ENCODE measurements at places on chromosomes 7 and 10.

DNA sequence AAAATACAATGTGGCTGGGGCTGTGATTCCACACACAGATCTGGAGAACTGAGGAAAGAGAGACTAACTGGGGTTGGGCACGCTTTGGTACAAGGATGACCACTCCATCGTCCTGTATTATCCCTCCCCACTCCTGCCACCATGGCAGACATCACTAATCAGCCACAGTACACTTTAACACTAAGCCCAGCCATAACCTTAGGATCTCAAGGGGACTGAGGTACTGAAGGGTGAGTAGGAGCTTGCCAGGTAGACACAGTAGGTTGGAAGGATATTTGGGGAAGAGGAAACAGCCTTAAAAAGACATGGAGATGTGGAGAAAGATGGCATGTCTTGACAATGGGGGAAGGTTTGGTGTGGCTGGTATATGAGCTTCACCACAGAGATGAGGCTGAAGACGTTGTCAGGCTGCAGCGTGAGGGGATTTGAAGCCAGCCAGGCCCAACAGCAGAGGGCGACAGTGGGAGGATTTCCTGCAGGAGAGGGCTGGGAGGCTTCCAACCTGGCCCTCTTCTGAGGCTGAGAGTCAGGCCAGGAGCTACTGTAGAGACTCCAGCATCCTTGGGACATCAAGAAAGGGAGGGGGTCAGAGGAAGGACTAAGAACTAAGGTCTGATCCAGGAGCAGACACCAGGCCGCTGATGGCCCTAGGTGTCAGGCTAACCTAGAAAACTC lies 58.6 kb upstream of the COL13A1 start:
- peak; percentile 15 for DNase-seq

DNA sequence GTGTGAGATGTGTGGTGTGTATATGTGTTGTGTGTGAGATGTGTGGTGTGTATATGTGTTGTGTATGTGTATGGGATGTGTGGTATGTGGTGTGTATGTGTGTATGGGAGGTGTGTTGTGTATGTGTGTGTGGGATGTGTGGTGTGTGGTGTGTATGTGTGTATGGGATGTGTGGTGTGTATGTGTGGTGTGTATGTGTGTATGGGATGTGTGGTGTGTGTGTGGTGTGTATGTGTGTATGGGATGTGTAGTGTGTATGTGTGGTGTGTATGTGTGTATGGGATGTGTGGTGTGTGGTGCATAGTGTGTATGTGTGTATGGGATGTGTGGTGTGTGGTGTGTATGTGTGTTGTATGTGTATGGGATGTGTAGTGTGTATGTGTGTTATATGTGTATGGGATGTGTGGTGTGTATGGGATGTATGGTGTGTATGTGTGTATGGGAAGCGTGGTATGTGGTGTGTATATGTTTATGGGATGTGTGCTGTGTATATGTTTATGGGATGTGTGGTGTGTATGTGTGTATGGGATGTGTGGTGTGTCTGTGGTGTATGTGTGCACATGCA lies 30.8 kb downstream of the IKZF1 start:
- DNase-seq = no peak

GRCh38 chr7:106064771-106065574 lies 47.1 kb downstream of the SYPL1 start:
- no peak for DNase-seq

DNA sequence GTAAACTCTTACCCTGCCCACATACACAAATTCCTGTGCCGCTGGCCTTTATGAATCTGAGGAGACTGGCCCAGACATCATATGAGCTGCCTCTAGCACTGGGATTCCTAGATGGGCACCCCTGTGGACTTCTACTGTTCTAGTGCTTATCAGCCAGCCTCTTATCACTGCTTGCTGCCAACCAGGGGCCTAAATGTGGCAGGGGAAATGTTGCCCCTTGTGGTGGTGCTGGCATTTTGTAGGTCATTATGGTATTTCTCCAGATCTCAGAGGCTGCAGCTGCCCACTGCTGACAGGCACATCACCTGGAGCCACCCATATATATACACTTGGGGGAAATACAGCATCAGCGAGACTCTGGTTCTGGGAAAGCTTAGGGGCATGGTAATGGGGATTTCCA lies 5.4 kb downstream of the SFR1 start:
- DNase-seq = peak; percentile 16

- no peak for DNase-seq
Observed at GRCh38 chr7:74334030-74334429, 44.8 kb downstream of the CLIP2 start.

DNA sequence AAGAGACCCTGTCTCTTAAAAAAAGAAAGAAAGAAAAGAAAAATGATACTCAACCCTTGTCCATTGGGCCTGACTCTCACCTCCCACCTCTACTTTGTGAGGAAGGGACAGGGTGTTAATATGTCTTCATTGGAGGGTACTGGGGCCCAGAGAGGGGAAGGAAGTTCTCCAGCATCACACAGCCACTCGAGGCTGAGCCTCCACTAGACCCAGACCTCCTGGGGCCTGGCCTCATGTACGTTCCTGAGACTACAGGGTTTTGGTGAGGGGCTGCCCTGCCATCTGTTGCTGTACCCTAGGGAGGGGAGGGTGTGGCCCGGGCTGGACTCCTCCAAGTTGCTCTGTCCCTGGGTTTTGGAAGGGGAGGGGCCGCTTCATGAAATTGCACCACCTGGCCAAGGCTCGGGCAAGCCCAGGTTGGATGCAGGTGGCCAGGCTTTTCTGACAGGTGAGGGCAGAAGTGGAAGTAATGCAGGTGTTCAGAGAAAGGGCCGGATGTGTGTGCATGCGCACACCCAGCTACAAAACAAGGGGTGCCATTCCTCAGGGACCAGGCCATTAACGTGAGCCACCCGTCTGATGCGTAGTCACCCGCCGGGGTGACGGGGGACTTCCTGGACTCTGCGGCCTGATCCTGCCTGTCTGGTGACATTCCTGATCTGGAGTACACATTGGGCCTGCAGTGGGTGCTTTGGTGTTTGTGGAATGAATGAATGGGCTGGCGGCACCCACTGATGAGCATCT lies 21.7 kb downstream of the GTF2IRD1 start:
- DNase-seq = no peak

GRCh38 chr10:110684800-110685446 lies 40.8 kb downstream of the RBM20 start:
- no peak for DNase-seq

GRCh38 chr7:329691-330281 lies 39.8 kb downstream of the FOXL3 start:
- DNase-seq = no peak

GRCh38 chr7:155002411-155003091 lies 373 bp downstream of the PAXIP1 start:
- peak; percentile 37 for DNase-seq

DNA sequence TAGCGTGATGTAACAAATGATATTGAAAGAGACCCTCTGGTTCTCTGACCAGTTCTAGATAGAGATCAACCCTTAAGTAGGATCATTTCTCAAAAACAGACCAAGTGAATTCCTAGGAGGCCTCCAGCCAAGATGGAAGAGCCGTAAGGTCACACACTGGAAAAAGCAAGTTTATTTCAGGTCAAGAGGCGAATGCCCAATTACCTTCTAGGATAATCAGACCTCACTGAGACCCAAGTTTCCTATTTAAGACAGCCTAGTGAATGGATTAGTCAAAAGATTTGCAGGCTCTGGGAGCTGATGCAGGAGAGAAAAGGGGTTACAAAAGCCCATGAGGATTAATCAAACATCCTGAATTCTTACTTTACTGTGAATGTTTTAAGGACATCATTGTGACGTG lies 486.1 kb upstream of the NRP1 start:
- DNase-seq = no peak

GRCh38 chr10:70293169-70293843 lies 9.5 kb upstream of the NPFFR1 start:
- no peak for DNase-seq
